Activated T-cell treated with anti-CD3 and anti-CD28 coated beads, Interleukin-2, amount 50 U/mL, for 4 hours (primary cell): ENCODE measurements at places on chromosomes 13 and 19. TPM values are rescaled to one million over a fixed set of nuclear protein-coding genes. Genes with fewer than 3 reads are reported as not detected.
A peak's percentile ranks its signal among the peaks of the same experiment; 100 is the strongest.

The SYNE4 gene
- total RNA-seq: 1.2 TPM

The CACNG6 gene
- total RNA-seq: not detected

The ZNF580 gene
- total RNA-seq: 28.5 TPM

The KIRREL2 gene
- total RNA-seq: 0.92 TPM

DNA sequence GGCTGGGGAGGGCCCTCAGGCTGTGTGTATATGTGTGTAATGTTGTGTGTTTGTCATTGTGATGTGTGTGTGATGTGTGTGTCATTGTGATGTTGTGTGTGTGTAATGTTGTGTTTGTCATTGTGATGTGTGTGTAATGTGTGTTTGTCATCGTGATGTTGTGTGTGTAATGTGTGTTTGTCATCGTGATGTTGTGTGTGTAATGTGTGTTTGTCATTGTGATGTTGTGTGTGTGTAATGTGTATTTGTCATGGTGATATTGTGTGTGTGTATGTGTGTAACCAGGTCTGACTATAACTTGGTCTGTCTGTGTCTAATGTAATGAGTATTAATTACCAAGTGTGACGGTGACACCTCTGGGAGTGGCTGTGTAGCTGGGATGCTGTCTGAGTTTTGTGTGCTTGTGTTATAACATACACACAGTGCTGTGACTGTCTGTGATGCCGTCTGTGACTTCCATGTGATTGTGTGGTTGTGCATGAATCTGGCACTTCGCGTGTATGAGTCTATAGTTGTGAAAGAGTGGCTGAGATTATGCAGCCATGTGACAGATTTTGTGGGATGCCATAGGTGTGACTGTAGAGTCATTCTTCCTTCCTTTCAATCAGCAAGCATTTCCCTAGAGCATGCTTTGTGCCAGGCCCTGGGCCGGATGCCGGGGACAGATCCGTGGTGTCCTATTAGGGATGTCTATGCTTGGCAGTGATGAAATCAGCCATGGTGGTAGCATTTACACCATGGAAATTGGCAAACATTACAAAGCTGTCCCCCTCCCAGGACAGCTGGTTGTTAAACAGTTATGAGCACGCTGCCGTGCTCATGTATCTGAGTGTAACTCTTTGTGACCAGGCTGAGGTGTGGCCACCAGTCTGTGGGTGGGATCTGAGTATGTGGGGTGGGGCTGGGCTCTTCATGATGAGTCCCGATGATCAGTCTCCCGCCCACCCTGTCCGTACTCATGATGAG is 6.4 kb downstream of the TNFSF14 start:
- no peak for DNase-seq

- DNase-seq: no peak
Measured at GRCh38 chr19:38034492-38034860, 127.5 kb downstream of the SIPA1L3 start.

- no peak for DNase-seq
Measured at GRCh38 chr13:43652760-43653159, 134.0 kb downstream of the ENOX1 start.

- DNase-seq: no peak
Measured at GRCh38 chr13:73913079-73913740, 221.0 kb downstream of the KLF12 start.

DNA sequence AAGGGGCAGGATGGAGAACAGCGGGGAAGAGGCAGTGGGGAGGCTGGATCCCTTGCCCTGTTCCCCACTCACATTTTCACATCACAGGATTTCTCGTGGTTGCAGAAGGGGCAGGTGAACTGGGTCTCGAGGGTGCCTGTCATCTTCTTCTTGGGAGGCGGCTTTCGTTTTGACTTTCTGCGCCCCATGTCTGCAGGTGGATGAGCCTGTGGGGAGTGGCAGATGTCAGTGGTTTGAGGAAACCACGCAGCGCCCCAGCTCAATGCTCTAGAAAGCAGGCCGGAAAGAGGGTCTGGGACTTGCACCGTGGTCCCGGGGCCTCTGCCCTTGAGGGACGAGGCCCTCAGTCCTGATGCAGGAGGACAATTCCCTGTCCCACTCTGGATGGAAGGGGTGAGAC is 4.9 kb downstream of the ELOF1 start:
- DNase-seq: no peak

DNA sequence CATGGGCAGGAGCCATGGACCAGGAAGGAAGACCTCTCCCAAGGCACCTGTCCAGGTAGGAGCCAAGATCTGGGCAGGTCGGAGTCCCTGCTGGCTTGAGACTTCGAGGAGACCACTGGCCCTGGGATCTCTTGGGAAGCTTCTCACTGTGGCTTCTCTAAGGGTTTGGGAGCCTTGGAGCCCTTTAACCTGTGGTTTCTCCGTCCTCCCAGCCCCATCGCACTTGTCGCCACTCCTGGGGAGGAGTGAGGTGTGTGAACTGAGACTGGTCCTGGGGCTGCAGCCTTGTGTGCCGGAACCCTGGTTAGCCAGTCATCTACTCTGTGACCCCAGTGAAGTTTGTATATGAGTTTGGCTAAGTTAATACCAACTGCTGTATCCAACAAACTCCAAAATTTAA is 8.2 kb downstream of the ZNF805 start:
- no peak for DNase-seq

GRCh38 chr19:9958379-9958821 is 22.1 kb upstream of the OLFM2 start:
- no peak for DNase-seq

- DNase-seq: no peak
Measured at GRCh38 chr13:22219709-22220108, 548.8 kb downstream of the FGF9 start.

GRCh38 chr19:17282488-17283125 is 906 bp downstream of the ANKLE1 start:
- peak; percentile 73 for DNase-seq

- DNase-seq: no peak
Measured at GRCh38 chr13:24173795-24174194, 13.3 kb downstream of the SPATA13 start.

- DNase-seq: no peak
Measured at GRCh38 chr13:24863748-24864540, 100.0 kb downstream of the RNF17 start.

DNA sequence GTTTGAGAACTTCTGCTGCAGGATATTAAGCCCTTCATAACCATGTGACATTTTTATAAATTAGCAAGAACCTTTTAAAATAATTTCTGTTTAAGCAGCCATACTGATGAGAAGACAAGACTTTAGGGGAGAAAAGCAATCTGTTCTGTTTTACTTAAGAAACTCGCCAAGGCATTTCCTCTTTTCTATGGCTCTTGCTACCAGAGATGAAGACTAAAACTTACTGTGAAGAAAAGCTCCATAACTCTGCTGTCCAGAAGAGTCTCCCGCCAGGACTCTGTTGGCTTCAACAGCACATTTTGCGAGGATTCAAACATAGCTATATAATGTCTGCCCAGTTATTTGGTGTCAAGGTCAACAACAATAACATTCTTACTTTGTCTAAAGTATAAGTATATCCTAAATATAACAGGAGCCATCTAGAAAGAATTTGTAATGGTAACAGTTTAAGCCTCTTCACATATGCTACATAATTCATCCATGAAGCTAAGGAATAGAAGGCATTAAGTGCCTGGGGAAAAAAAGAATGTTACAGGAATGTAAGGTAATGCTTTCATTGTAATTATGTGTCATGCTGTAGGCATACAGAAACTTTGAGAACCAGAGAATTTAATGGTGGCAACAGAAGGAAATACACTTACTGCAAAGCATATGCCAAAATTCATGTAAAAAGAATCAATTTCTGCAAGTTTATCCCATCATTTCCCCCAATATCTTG is 53.2 kb upstream of the EEF1AKMT1 start:
- DNase-seq: no peak

DNA sequence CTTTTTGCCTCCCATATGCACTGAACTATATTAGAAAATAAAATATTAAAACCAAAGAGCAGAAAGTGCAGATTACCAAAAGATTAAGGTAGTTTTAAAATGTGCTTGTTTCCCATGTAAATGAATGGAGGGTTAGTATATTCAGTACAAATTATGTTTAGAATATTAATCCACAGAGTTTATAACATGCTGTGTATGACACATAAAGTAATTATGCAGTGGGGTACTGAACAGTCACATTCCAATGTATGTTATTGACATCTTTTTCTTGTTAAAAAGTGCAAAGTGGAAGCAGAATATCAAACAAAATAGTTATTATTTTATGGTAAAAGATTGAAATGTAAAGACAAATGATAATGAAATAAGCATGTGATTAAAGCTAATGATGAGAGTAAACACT is 79.3 kb downstream of the GPC6 start:
- DNase-seq: no peak

GRCh38 chr19:19741184-19741583 is 8.3 kb upstream of the ZNF14 start:
- DNase-seq: no peak
